ENCODE measurements at places on chromosomes 12 and 14.
A peak's percentile ranks its signal among the peaks of the same experiment; 100 is the strongest.

- no peak for DNase-seq
These were observed 180.9 kb downstream of the RPS29 start for GRCh38 chr14:49405291-49405690.

DNA sequence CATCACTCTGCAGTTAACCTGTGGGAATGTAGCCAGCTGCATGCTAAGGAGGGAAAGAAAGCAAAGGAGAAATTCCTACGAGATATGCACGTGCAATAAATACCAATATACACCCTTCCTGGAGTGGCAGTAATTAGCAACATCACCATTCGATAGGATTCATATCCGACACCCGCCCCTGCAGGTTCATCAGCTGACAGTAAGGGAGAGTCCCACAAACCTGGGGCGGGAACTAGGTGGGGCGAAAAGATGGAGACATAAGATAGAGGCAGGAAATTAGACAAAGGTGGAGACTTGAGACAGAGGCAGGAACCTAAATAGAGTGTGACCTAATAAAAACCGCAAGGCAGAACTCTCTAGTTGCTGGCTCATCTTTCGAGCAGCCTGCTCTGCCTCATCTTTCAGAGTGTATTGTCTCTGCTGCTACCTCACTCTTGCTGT, 51.6 kb downstream of the PLEKHG3 start:
- DNase-seq, result peak; percentile 82

GRCh38 chr12:47828976-47829482, 9.3 kb upstream of the HDAC7 start:
- no peak for DNase-seq

- no peak for DNase-seq
These were observed 249.4 kb downstream of the ZFP36L1 start for GRCh38 chr14:68543516-68543915.

DNA sequence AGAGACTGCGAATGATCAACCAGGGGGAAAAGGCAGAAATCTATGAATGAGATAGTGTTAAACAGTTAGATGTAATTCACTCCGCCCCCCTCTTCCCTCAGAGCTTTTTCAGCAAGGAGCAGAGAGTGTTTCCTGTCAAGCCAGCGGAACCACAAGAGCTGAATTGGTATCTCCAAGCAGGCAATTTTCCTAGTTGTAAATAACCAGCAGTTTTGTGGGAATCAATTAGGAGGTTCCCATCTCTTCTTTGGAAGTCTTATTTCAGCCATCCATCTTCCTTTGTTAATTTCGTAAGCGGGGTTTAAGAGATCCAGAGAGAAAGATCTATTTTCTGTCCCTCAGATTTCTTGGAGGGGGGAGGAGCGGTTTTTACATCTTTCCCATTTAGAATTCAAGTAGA, 178.0 kb downstream of the FOXN3 start:
- no peak for DNase-seq

- no peak for DNase-seq
These were observed 17.1 kb upstream of the SERPINA1 start for GRCh38 chr14:94405486-94405885.

DNA sequence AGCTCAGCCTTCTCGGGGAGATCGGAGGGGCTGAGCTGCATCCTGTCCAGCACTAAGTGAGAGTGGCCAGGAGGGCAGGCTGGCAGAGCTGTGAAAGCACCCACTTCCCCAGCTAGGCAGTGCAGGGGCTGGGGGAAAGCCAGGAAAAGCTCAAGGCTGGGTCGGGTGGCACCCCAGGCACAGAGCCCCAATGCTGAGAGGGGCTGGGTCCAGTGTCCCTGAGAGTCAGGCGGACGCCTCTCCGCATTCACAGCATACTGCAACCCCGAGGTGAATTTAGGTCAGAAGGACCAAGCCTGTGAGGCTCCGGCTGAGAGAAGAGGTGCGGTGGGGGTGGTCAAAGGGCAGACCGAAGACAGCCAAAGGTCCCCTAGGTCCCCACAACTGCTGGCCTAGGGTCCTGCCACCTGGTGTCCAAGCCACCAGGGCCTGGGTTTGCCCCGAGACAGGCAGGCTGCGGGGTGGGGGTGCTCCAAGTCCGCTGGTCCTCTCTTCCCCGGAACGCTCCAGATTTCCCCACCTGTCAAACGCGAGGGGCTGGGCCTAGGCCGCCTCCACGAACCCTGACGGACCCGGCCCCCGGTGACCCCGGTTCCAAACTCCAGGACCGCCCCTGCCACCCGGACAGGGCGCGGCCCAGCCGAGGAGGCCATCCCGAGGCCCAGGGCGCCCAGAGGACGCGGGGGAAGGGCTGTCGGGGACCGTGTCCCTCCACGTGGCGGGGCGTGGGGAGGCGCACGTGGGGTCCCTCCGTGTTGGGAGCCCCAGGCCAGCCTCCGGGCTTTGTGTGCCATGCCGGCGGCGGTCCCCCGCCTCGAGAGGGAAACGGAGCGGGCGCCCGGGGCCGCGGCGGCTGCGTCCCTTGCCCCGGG, 527 bp downstream of the CAMKK2 start:
- peak; percentile 45 for DNase-seq

- no peak for DNase-seq
These were observed 12.1 kb downstream of the FGD6 start for GRCh38 chr12:95205016-95205624.

GRCh38 chr12:8508910-8509841, 4.1 kb upstream of the CLEC4D start:
- DNase-seq, result no peak

DNA sequence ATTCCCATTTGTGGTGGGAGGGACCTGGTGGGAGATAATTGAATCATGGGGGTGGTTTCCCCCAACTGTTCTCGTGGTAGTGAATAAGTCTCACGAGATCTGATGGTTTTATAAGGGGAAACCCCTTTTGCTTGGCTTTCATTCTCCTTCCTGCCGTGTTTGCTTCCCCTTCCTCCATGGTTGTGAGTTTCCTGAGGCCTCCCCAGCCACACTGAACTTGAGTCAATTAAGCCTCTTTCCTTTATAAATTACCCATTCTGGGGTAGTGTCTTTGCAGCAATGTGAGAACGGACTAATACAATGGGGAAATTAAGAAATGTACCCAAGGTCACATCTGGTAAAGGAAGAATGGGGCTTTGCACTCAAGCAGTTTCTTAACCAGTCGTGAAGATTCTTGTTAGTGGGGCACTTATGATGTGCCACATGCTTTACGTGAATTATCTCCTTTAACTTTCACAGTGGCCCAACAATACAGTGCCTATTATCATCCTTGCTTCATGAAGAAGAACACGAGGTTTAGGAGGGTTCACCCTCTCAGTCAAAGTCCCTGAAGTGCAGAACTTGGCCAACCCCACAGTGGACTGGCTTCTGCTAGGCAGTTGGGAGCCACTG, 234.3 kb downstream of the EFCAB11 start:
- peak; percentile 9 for DNase-seq

DNA sequence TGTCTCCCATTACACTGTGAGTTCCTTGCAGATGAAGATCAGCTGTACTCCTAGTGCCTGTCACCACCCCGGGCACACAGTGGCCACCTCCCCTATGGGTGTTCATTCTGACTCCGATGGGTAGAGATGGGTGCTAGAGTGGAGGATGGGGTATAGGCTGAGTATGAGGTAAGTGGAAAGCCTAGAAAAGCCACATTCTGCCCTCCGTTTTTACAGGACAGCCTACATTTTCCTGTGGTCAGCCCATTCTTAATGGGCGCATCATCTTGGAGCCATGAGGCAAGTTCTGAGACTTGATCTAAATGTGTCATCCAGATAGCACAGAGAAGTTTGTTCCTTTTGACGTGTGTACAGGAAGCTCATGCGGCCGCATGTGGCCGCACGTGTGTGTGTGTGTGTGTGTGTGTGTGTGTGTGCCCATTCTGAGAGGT, 166.7 kb upstream of the HIF1A start:
- peak; percentile 41 for DNase-seq

- DNase-seq, result no peak
These were observed 283.8 kb downstream of the PAWR start for GRCh38 chr12:79406993-79407392.

DNA sequence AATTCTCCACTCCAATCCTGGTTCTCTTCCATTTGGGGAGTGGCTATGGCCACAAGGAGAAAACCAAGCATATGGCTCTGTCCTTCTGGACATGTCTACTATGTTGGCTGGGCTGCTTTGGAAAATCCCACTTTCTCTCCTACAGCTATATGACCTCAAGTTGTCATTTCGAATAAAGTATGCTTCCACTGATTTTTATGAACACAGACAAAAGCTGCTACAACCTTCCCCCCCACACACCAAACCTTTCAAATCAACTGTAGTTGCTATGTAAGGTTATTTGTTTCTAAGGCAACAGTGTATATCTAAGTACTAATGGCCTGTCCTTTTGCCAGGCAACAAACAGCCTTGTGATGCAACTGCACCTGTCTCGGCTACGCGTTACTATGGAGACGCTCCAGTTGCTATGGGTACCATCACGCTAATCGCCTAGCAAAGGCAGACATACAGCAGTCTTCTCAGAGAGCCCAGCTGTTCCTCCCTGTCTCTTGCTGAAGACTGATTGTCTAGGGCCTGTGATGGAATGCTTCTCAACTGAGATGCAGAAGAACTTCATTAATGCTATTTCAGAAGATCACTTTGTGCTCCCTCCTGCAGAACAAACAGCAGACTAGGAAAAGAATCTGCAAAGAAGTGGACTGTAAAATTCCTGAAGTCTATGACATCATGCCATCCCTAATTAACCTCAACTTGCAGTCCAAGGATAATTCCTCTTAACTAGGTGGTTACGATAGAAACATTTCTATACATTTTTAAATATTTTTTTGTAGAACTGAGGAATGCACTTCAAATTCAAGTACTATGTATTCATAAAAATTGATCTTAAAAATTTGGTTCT, 67.6 kb downstream of the FOXN3 start:
- DNase-seq, result no peak

DNA sequence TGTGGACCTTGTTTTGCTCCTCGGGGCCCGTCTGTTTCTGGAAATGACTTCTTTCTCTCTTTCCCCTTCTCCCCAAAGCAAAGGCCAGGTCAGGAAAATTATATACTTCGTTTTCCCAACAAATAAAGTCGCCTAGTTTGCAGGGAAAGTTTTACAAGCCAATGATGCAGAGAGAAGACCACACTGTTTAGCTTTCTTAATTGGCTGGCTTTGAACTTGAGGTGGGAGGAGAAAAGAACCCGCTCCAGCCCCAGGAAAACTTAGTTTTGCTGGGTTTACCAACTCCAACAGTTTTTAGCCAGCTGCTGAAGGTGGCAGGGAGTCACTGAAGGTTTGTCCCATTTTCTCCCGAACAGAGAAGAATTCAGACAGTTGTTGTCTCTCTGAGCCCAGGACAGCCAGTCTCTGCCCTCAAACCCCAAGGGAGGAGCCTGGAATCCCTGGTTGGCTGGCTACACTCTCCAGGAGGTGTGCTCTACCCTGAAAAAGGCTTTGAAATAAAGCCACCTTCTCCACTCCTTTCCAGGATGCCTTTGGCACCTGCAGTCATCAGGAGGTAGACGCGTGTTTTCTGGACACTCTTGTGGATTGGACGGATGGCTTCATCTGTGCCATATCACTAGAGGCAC, 24.8 kb downstream of the BCL11B start:
- DNase-seq, result no peak

- DNase-seq, result peak; percentile 33
These were observed 601 bp downstream of the ZNF839 start for GRCh38 chr14:102320033-102320660.

GRCh38 chr14:68397371-68397811, 395.5 kb downstream of the ZFP36L1 start:
- DNase-seq, result no peak

Measured in stimulated activated naive CD4-positive, alpha-beta T cell treated with Interleukin-2 at 50 U/mL for 16 hours (primary cell).